ENCODE measurements at places on chromosomes 12 and 14.

DNA sequence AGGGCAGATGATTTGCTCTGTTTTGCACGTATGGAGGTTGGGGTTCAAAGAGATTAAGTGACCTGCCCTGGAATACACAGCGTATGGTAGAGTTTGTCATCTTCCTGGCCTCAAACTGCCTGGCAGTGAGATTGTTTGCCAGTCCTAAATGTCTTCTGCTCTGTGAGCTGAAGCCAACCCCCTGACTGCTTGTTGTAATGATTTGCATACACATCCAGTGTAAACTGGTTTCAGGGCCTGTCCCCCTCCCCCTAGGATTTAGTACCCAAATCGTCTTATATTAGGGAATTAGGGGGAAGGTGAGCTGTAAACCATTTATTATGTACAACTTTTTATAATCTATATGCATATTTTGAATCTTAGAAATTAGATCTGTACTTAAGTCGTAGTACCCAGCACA is 38.4 kb downstream of the AKAP3 start:
- no peak for DNase-seq

- no peak for DNase-seq
These were observed 126.7 kb upstream of the BTG1 start for GRCh38 chr12:92272061-92272964.

- DNase-seq, result no peak
These were observed 6.7 kb downstream of the SDS start for GRCh38 chr12:113396828-113397496.

GRCh38 chr12:75862692-75863471 is 168.7 kb downstream of the PHLDA1 start:
- no peak for DNase-seq

GRCh38 chr12:51270067-51270950 is at the start of gene SMAGP:
Gene SMAGP (minus strand): TSS chr12:51270415. CDS start chr12:51269278, 1,137 bp downstream.
- DNase-seq, result peak; percentile 65

DNA sequence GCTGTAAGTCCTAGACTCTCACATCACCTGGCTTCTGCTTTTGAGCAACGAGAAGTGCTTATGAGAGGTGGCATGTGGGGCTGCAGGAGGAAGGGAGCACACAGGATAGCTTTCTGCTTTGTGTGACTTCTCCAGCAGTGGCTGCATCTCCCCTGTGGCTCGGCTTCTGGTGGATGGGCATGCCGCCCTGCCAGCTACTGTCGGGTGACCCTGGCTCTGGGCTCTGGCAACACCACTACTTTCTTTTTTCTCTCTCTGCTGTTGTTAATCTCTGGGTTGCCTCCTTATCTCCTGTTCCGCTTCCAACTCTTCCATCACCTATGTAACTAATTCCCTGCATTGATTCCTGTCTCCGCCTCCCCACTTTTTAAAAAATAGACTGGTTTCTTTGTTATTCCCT is 209.1 kb upstream of the DAAM1 start:
- DNase-seq, result no peak

GRCh38 chr12:47134005-47134404 is 54.2 kb upstream of the AMIGO2 start:
- no peak for DNase-seq
